ENCODE measurements at places on chromosomes 3 and 15.

DNA sequence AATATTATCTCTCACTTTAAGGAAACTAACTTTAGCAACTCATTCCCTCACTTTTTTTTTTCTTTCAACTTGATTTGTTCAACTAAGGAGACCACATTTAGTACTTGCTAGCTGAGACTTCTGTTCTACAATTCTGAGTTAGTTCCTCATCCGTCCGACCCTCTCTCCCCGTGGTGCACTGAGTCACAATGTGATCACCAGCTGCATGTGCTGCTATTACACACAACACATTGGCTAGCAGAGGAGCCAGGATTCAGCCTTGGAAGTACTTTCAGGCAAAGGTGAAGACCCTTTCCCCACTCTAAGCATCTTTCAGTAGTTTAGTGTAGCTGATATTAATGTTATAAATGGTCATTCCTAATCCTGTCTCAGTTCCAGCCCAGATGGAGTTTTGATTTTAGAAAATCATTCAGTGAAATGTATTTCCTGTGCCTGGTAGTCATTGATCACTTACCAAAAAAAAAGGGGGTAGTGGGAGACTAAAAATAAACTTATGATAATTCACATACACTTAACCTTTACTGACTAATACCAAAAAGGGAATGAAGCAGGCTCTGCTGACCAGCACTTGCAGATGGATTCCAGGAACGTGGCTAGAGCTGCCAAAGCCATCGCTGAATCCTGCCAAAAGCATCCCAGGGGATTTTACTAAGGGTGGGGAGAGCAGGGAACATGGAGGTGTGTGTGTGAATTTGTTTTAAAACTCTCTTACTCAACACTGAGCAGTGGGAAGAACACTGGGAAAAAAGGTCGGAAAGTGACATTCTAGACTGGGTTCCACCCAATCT, 424.8 kb downstream of the LPP start:
- DNase-seq: no peak

- no peak for DNase-seq
These were observed 33.2 kb downstream of the ADAMTS17 start for GRCh38 chr15:100308608-100309007.

GRCh38 chr3:133037436-133037835, 755 bp upstream of the TMEM108 start:
- DNase-seq: no peak

GRCh38 chr15:35567392-35567791, 21.4 kb upstream of the DPH6 start:
- no peak for DNase-seq

GRCh38 chr15:42011074-42011473, 9.8 kb downstream of the PLA2G4E start:
- DNase-seq: no peak

- DNase-seq: no peak
These were observed 258.9 kb upstream of the CFAP20DC start for GRCh38 chr3:59308684-59309083.

DNA sequence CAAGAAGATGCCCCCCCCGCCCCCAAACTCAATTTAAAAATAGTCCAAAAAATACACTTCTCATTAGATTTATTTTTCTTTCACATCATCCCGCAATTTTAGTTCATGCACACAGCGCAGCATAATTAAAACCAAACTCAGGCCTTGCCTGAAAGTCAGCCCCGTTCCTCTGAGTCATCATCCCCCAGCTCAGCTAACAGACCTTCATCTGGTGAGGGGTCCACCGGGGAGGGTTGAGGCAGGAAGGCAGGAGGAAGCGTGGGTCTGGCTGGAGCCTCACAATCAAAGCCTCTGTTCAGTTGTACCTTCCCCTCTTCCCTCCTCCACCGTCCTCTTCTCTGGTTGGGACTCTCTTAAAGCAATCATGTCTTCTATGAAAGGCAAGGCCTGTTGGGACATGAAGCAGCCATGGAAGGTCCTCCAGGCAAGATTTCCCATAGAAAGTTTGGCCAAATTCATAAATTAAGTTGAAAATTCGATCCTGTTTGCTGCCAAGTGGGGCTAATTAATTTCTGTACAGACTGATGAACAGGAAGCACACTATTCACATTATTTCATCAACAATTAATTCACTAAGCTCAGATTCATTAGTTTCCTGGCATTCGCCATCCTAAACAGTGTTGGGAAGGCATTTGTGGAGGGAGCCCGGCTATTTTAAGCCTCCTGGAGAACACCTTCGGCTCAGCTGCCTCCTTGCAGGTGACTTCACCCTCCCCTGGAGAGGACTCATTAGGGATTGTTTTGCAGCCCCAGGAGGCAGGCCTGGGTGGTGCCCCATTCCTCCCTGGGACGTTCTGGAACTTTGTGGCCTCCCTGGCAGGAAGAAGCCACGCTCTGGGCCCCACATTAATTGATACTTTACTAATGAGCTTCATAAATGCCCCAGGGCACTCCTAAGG, 72.3 kb upstream of the BNC1 start:
- no peak for DNase-seq

GRCh38 chr3:197518881-197519421, 36.8 kb downstream of the BDH1 start:
- no peak for DNase-seq

DNA sequence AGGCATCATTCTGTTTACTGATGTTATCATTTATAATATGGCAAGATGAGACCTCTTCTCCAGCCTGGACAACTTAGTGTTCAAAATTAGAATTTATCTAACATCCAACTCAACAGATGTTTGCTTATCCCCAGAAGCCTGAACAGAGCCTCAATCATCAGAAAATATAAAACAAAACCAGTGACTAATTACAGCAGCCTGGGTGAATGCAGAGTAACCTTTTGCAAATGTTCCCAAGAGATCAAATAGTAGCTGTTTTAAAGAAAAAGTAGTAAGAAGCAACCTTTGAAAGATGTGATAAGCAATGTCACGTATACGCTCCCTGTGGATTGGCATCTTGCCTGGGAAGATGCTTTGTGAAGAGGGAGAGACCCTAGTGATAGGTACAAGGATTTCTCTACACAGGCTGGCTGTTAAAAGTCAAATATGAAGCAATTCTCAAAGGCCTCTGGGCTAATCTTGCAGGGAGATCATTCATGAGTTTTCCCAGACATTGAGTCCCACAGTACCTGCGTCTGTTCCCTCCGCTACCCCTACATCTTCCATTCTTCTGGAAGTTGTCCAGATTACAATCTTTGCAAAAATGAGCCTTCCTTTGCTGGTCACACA, 39.3 kb upstream of the PRICKLE2 start:
- no peak for DNase-seq

GRCh38 chr3:12859840-12860239, 18.5 kb upstream of the RPL32 start:
- DNase-seq: no peak
